ENCODE measurements at places on chromosomes 5 and 9.

- no peak for DNase-seq
Observed at GRCh38 chr5:2148312-2149194, 265.8 kb upstream of the IRX4 start.

- DNase-seq, result no peak
Observed at GRCh38 chr9:89759572-89759971, 154.8 kb downstream of the GADD45G start.

GRCh38 chr5:5581080-5581479, 158.6 kb downstream of the ICE1 start:
- no peak for DNase-seq

DNA sequence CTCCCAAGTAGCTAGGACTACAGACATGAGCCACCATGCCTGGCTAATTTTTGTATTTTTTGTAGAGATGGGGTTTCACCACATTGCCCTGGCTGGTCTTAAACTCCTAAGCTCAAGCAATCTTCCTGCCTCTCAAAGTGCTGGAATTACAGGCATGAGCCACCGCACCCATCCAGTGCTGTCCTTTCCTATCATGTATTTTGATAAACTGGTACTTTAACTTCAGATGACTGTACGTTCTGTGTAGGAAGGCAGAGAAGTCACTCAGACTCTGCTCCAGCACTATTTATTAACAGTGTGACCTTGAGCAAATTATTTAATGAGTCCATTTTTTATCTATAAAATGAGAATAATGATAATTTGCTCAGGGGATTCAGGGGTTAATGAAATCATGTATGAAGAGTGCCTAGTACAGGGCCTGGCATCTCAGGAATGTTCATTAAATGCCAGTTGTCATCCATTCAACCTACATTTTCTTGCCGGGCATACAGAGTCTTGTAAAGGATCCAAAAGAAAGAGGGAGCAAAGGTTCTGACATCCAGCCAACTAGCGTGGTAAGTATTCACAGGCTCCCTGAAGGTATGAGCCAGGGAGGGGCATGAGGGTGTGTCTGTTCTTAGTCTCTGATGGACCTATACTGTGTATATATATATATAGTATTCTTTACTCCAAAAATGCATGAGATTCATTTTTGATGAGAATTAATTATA, 201.9 kb downstream of the PBX3 start:
- DNase-seq, result no peak

DNA sequence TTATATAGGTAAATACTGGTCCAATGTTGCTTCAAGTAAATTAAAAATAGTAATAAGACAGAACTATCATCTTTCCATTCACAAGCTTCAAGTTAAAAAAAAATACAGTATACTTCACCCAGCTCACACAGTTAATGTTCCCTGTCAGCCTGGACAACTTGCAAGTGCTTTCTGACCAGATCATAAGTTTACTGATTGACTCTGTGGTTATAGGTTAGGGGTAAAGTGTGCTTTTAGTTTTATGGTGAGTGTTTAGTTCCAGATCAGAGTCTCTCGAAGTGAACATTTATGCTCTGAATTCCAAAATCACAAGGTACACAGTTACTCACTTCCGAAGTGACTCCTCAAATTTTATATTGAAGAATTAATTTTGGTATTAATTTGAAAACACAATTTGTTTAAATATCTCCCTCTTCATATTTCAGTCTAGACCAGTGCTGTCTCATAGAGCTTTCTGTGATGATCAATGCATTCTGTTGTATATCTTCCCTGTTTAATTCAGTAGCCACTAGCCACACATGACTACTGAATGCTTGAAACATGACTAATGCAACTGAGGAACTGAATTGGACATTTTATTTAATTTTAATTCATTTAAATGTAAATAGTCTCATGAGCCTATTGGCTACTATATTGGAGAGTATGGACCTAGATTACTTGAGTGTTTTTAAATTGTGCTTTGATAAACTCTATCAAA, 90.7 kb downstream of the MEF2C start:
- DNase-seq, result no peak

- DNase-seq, result no peak
Observed at GRCh38 chr5:133489632-133490031, 122.7 kb downstream of the FSTL4 start.

DNA sequence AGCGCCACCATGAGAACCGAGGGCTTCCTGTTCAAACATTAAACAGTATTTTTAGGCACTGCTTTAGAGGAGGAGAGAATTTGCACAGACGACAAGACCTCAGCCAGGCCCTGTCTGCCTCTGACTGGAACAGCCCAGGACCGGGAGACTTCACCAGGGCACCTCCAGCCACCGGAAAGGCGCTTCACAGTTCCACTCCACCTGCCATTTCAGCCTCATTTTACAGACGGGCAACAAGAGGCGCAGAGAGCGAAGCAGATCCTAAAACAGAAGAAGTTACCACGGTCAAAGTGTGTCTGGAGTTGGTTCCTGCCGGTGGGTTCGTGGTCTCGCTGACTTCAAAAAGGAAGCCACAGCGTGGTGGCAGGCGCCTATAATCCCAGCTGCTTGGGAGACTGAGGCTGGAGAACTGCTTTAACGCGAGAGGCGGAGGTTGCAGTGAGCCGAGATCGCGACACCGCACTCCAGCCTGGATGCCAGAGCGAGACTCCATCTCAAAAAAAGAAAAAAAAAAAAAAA, 28.4 kb downstream of the COL23A1 start:
- DNase-seq, result no peak

DNA sequence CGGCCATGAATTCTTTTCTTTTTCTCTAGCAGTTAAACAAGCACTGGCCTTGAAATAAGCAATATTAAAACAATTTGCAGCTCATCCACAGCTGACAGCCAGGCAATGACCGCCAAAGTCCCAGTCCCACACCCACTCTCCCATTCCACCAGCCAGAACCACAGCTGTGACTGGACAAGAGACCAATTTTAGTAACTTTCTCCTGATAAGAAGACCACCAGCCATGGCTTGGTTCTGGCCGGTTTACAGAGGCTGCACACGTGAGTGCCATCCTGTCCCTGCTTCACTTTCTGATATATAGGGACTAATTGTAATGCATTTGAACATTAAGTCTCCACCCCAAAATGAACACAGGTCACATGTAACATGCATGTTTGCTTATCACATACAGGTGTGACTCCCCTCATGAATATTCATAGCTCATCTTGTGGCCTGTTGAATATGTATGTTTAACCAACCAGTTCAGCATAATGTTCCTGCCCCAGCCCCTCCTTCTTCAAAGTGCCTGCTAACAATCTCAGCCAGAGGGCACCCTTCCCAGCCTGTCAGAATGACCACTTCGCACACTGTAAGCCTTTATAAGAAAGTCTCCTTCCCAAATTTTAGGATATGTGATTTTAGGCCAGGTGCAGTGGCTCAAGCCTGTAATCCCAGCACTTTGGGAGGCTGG, 23.9 kb upstream of the FANCC start:
- DNase-seq, result no peak

- no peak for DNase-seq
Observed at GRCh38 chr9:16796304-16796825, 74.1 kb downstream of the BNC2 start.

- no peak for DNase-seq
Observed at GRCh38 chr9:19785230-19785629, 3.6 kb downstream of the SLC24A2 start.

- no peak for DNase-seq
Observed at GRCh38 chr5:59731809-59732208, 161.7 kb downstream of the PDE4D start.

DNA sequence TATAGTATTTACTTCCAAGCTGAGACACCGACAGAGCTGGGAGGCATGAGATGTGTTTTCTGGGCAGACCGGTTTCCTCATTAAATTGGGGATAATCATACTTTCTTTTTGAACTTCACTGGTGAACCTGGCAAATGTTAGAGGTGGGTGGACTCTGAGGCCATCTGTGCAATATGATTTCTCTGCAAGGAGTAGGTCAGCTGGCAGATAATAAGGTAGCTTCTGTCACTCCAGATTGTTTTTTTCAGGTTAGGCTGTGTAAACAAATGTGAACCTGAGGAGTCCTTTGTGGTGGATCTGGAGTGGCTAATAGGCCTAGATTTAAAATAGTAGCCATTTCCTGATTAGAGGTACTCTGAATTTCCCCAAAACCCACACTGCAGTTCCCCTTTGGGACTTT, 75.4 kb upstream of the S1PR3 start:
- no peak for DNase-seq

- DNase-seq, result no peak
Observed at GRCh38 chr5:27908341-27908740, 870.0 kb upstream of the CDH9 start.

DNA sequence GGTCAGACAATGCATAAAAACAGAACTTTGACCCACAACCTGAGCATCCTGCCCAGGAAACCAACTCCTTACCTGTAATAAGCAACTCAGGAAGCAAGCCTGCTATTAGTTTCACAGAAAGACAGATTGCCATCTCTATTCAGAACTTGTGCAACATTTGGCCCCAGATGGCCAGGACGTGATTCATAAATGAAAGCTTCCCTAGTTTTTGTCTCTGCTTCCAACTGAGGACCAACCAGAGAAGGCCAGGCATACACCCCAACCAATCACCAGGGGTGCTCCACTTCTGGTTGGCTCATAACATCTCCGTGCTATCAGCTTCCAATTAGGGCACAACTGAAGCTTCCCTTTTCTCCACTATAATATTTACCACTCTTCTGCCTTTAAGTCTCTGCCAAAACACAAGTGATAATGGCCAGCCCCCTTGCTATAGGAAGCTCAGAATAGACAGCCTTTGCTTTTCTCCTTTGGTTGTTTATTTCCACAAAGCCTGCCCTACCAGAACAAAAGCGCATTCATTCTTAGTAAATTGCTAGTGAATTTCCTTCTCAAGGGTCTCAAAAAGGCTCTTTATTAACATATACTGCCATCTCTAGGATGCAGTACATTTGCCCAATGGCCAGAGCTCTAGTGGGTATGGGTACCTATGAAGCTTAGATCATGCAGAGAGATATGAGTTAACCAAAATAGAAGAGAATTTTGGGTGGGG, 289.7 kb upstream of the DAP start:
- DNase-seq, result no peak

- no peak for DNase-seq
Observed at GRCh38 chr5:29983528-29984155, 1209.8 kb upstream of the CDH6 start.

DNA sequence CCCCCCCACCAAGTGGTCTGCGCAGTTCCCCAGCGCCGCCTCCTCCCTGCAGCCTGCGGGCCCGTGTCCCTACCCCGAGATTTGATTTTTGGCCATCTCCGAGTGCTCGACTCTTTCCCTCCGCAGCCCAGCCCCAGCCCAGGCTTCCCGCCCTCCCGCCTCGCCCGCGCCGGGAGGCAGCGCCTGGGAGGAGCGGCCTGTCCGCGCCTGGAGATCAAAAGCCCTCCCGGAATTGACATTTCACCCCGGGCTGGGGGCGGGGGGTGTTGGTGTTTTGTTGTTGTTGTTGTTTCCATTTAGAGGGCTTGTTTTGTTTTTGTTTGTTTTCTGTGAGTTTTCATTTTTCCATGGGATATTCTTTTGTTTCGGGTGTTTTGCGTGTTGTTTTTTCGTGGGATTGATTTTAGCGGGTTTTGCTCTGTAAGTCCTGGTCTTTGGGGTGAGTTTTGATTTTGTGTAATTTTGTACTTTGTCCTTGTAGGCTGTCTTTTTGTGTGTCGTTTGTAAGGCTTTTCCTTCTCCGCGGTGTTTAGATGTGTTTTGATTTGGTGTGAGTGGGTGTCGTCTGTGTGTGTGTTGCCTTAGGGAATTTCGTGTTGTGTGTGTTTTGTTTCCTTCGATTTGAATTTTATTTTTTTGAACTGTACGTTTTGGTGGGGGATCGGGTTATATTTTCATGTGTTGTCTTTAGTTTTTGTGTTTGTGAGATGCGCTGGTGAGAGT, 1.7 kb upstream of the PAX5 start:
- no peak for DNase-seq

GRCh38 chr5:86757824-86758223, 140.1 kb downstream of the COX7C start:
- DNase-seq, result no peak

DNA sequence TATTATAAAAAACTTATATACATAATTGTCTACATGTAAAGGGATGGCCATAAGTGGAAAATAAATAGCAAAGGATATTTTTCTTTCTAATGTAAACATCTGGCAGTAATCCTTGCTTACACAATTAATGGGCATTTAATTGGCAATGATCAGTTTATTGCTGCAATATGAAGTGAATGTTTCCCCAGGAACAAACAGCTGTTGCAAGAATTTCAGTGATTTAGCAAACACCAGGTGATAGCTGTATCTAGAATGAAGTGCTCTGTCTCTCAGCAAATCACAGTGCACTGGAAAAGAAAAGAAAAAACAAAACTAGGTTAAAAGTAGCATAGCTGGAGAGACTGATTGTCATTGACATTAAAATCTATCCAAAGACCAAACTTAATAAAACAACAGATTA, 594.5 kb upstream of the ARRDC3 start:
- no peak for DNase-seq

DNA sequence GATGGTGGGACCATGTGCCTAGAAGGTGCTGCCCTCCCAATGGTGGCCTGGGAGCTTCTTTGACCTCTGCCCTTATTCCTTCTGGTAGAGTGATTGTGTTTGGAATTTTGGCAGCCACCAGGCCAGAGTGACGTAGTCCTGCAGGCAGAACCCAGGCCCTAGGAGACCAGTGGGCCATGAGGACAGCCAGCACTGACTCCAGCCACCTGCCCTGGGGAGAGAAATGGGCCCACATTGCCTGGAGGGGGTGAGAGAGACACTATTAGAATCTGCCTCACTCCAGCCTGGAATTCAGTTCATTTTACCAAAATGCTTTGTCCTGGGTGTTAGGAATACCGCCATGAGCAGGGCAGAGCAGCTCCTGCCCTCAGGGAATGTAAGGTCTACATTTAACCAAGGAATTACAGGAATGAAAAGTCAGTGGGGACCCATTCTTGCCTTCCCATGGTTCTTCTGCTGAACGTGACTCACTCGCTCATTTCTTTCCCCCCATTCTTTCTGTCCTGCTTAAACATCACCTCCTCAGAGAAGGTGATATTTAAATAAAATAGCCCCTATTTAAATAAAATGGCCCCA, 5.5 kb upstream of the COL27A1 start:
- no peak for DNase-seq

GRCh38 chr5:114311968-114312367, 49.9 kb upstream of the KCNN2 start:
- DNase-seq, result no peak

DNA sequence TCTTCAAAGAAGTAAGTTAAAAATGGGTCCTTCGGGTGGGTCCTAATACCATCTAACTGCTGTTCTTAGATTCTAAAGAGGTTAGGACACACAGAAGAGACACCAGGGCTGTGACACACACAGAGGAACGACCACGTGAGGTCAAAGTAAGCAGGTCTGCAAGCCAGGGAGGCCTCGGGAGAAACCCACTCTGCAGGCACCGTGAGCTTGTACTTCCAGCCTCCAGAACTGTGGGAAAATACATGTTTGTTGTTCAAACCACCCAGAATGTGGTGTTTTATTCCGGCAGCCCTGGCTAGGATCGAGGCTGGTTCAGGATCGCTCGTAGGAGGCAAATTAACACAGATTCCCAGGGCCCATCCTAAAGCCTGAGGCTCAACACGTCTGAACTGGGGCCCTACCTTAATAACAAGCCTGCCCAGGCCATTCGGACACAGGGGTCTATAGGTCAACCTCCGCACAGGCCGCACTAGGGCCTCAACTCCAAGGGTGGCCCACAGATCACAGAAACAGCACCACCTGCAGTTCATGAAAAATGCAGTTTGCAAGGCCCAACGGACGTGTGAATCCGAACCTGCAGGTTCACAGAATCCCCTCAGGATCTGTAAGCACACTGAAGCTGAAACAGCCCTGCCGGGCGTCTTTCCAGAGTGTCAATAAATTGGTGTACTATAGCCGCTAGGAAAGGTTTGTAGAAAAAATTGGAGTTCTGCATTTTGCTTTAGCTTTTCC, 7.1 kb downstream of the MED10 start:
- no peak for DNase-seq
